ENCODE measurements at places on chromosomes 5 and 9. TPM values are rescaled to one million over a fixed set of nuclear protein-coding genes. Genes with fewer than 3 reads are reported as not detected.

DNA sequence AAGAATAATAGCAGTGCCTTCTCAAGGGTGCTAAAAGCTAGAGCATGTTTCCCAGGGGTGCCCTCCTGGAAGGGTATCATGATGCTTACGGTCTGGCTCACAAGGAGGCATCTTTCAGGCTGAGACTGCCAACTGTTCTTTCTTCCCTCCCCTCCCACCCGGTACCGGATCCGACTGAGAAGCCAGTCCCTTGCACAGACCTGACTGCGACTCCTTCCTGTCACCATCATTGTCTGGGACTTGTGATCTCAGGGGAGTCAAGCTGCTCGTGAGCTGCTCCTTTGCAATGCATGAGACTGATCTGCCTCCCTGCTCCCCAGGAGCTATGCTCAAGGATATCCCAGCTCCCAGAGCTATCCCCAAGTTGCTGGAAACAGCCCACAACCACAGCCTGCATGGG is 170.8 kb downstream of the GADD45G start:
- H3K36me3 ChIP-seq: no peaks in the 10 kb centered on the region
- no peak overlapping the region for H3K4me3 ChIP-seq

- H3K36me3 ChIP-seq: peaks cover 4% of the 10 kb centered on the region
- H3K4me3 ChIP-seq: peak overlapping the region; percentile 79
- peaks cover 18% of the 10 kb centered on the region for H3K4me1 ChIP-seq
- H3K27ac ChIP-seq: peak overlapping the region; percentile 84
- H3K27me3 ChIP-seq: peaks cover 4% of the 10 kb centered on the region
- no peak for DNase-seq
Observed at GRCh38 chr5:60699288-60699608, 718 bp downstream of the DEPDC1B start.

DNA sequence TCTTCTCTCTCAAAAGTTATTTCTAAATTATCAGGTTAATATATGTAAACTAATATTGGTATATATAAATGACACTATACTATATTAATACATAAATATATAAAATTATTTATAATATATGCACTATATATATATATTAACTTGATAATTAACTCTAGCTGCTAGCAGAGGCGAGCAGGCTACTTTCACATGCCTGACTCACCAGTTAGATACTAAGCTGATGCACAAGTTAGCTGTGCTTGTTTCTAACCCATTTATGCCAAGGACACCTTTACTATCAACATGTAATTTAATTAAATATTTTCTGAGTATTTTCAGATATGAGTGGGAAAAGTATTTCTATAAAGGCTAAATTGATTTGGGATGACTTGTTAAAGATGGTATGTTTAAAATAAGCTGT is 70.1 kb downstream of the TRIO start:
- H3K4me1 ChIP-seq: peaks cover 2% of the 10 kb centered on the region
- H3K36me3 ChIP-seq: no peaks in the 10 kb centered on the region
- H3K27ac ChIP-seq: no peak overlapping the region
- DNase-seq: no peak
- H3K27me3 ChIP-seq: peaks cover 12% of the 10 kb centered on the region

DNA sequence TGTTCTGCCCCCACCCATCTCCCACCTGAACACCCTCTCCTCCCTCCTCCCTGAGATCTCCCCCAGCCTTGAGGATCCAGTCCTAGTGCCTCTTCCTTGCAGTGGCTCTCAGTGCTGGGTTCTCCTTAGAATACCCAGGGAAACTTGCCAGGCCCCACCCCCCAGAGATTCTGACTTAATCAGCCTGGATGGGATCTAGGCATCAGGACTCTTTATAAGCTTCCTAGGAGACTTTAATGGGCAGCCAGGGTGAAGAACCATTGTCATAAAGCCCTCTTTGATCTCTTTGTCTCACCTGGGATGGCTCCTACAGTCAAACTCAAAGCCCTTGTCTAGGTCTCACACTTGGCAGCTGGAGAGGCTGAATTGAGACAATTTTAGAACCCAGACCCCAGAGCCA is 8.6 kb upstream of the GLIS3 start:
- peaks cover 38% of the 10 kb centered on the region for H3K4me1 ChIP-seq
- H3K27me3 ChIP-seq: peaks cover 8% of the 10 kb centered on the region
- H3K36me3 ChIP-seq: no peaks in the 10 kb centered on the region
- H3K27ac ChIP-seq: no peak overlapping the region
- no peak for DNase-seq

DNA sequence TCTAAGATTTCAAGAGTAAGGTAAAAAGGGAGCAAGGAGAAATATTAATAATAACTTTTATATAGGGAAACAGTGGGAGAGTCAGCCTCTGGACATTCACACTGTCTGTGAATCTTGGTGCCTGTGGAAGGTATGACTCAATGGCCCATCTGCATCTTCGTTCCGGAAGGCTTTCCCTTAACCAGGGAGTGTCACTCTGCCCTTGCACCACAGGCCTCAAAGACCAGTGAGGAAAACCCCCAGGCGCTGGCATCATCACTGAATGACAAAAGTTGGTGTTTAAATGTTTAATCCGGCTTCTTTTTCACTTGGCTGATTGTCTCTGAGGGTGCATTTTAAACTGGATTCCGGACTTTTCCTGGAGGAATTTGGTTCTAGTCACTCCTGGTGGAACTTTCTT is 522.4 kb upstream of the TLE4 start:
- no peak overlapping the region for H3K27ac ChIP-seq
- no peak for DNase-seq
- H3K4me3 ChIP-seq: no peak overlapping the region
- no peaks in the 10 kb centered on the region for H3K4me1 ChIP-seq
- no peaks in the 10 kb centered on the region for H3K36me3 ChIP-seq

DNA sequence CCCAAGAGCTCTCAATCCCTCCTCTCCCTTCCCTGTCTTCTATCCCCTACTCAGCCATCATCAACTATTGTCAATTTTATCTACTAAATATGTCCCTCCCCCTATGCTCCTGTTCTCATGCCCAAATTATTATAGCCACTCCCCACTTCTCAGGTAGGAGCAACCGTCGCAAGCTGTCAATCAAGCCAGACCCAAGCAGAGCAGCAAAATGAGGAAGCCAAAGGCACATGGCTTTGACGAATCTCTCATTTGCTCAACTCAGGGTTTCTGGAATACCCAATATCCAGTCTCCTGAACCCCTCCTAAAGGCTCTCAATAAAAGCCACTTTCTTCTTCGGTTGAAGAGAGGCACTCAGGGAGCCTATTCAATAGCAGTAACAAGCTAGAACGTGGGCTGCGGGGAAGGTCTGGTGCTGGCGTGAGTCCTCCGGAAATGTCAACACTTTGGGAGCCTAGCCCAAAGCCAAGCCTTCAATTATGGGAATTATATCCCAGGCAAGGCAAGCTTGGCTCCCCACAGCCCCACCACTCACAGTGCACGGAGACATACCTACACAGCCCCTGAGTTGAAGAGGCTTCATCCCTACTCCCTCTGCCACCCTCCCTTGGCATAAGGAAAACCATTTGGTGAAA is 47.7 kb downstream of the SIL1 start:
- no peak overlapping the region for H3K27ac ChIP-seq
- no peaks in the 10 kb centered on the region for H3K36me3 ChIP-seq
- no peak overlapping the region for H3K4me3 ChIP-seq
- no peaks in the 10 kb centered on the region for H3K27me3 ChIP-seq

- no peak for DNase-seq
- H3K4me3 ChIP-seq: no peak overlapping the region
- H3K36me3 ChIP-seq: peaks cover 31% of the 10 kb centered on the region
- H3K4me1 ChIP-seq: peaks cover 24% of the 10 kb centered on the region
- H3K27ac ChIP-seq: no peak overlapping the region
Observed at GRCh38 chr9:70382709-70383605, 31.5 kb downstream of the KLF9 start.

DNA sequence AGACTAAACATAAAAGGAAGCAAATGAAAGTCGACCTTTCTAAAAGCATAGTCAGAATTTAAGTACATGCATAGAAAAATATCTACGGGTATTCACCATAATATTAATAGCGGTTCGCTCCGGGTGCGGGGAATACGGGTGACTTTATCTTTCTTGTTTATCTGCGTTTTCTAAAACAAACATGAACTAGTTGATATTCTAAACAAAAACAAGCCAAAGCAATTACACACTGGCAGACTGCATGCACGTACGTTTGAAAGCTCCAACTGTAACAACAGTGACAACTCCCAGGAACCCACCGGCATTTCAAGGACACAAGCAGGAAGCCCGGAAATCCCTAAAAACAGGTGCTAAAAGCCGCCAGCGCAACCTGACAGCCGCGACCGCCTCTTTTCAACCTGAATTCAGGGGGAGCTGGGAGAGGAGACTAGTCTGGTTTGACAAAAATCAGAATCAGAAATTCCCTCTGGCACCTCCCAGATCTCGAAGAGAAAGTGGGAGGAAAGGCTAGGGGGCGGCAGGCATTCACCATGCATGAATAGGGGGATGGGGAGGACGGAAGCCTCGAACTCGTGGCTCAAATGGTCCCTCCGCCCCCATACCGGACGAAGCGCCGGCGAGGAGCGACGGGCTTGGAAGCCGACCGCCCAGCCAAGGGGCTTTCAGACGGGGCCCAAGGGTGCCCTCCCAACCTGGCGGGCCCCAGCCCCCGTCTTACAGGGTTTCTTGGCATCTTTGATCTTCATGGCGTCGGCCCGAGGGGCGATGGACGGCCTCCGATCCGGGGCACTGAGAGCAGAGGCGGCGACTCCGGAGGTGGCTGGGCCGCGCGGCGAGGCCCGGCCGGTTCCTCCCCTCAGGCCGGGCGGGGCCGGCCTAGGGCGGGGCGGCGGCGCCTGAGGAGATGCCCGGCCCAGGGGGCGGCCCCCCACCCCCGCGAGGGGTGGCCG is at the start of gene PANK3:
Gene PANK3, minus strand, starts transcription at position 831 of the 950 bp plus-strand sequence. Its CDS starts 85 bp downstream, at position 746.
- H3K27ac ChIP-seq: peak within 1 kb of the TSS; percentile 98
- H3K27me3 ChIP-seq: peaks cover 2% of the 10 kb centered on the region
- H3K36me3 ChIP-seq: peaks cover 33% of the 10 kb centered on the region
- DNase-seq: peak; percentile 12
- H3K4me3 ChIP-seq: peak within 1 kb of the TSS; percentile 98

DNA sequence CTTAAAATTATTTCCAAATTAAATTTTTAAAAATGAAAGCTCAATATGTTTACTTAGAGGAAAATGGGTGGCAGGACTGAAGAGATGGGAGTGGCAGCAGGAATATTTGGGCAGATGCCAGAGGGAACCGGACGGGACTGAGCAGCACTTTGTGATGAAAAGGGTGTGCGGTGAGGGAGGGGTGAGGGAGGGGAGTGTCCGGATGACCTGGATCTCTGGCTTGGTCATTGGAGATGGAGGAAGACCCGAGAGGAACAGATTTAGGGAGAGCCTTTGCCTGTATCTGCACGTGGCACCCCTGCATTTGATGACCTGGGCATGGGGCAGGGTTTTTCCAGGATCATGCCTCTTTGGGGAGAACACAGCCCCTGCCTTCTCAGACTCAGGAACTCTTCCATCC is 201.1 kb upstream of the MVB12B start:
- H3K36me3 ChIP-seq: no peaks in the 10 kb centered on the region
- no peaks in the 10 kb centered on the region for H3K4me1 ChIP-seq
- H3K27me3 ChIP-seq: peaks cover 28% of the 10 kb centered on the region
- H3K27ac ChIP-seq: no peak overlapping the region
- DNase-seq: no peak

HNRNPH1 gene
- 706 TPM for total RNA-seq

SURF2 gene
- total RNA-seq: 14.6 TPM

GPRIN1 gene
- 2.0 TPM for total RNA-seq

IFNA21 gene
- not detected for total RNA-seq

FGFR4 gene
- 2.2 TPM for total RNA-seq

CCL27 gene
- not detected for total RNA-seq

FAM78A gene
- 36.2 TPM for total RNA-seq

All from activated CD8-positive, alpha-beta T cell treated with anti-CD3 and anti-CD28 coated beads for 36 hours (primary cell).